ENCODE measurements at places on chromosomes 3 and 15.

GRCh38 chr15:22948056-22948455 is 32.1 kb downstream of the CYFIP1 start:
- DNase-seq, result no peak

- DNase-seq, result no peak
These were observed 87.2 kb upstream of the XCR1 start for GRCh38 chr3:46114323-46114988.

- DNase-seq, result peak; percentile 12
These were observed 801.7 kb upstream of the DPPA4 start for GRCh38 chr3:110139048-110139447.

DNA sequence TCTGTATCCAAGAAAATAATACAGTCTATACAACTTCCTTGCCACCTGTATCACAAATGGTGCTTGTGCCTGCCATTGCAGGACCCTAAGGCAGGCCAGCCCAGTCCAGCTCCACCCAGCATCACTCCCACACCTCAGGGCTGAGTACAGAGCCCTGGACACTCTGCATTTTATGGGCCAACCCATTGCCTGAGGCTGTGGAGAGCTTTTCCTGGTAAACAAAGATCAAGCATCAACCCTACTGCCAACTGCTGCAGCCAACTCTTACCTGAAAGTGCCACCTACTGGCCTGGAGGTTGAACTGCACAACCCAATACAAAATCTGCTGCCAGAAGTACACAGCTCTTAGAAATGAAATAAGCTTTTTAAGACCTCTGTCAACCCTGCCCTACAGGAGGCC is 1082.2 kb downstream of the NAALADL2 start:
- DNase-seq, result no peak

DNA sequence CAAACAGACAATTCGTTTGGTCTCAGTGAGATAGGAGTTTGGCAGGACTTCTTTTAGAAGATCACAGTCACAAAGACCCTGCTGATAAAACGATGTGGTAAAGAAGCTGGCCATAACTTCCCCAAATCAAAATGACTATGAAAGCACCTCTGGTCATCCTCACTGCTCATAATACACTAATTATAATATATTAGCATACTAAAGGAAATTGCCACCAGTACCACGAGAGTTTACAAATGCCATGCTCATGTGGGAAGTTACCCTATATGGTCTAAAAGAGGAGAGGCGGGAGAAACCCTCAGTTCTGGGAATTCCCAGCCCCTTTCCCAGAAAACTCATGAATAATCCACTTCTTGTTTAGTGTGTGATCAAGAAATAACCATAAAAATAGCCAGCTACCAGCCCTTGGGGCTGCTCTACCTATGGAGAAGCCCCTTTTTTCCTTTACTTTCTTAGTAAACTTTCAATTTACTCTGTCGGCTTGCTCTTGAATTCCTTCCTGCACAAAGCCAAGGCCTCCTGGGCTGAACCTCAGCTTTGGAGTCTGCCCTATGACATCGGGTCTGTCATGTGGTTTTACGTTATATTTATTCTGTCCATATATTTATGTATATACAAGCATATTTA is 115.8 kb upstream of the IGSF10 start:
- DNase-seq, result no peak

DNA sequence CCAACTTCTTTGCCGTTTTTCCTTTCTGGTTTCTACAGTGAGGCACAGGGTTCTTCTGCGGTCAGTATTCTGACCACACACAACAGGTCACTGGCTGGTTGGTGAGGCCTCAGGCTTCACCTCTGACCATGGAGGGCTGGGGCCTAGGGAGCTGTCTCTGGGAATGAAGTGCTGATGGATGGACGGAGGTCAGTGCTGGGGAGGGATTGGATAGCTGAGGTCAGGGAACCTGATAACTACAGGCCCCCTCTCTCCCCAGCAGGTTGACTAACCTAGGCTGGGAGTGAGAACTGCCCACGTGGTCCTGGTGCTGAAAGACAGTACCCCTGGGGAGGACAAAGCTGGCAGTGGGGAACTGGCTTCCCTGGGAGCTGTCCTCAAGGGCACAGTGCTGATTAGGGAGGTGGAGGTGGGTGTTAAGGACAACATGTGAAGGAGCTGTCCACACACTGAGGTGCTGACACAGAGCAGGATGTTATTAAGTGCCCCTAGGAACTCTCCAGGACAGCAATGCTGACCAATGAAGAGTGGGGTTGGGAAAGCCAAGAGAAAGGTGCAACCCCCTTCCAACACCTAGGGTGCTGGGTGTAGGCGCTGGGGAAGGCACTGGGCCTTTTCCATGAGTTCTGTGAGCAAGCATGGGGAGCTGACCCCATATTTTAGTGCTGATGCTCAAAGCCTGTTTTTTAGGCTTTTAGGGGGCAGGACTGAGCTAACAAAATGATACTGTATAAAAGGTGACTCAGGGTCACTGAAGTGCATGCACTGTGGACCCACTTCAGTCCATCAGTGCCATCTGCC is 45.2 kb downstream of the ATP2B2 start:
- peak; percentile 94 for DNase-seq

DNA sequence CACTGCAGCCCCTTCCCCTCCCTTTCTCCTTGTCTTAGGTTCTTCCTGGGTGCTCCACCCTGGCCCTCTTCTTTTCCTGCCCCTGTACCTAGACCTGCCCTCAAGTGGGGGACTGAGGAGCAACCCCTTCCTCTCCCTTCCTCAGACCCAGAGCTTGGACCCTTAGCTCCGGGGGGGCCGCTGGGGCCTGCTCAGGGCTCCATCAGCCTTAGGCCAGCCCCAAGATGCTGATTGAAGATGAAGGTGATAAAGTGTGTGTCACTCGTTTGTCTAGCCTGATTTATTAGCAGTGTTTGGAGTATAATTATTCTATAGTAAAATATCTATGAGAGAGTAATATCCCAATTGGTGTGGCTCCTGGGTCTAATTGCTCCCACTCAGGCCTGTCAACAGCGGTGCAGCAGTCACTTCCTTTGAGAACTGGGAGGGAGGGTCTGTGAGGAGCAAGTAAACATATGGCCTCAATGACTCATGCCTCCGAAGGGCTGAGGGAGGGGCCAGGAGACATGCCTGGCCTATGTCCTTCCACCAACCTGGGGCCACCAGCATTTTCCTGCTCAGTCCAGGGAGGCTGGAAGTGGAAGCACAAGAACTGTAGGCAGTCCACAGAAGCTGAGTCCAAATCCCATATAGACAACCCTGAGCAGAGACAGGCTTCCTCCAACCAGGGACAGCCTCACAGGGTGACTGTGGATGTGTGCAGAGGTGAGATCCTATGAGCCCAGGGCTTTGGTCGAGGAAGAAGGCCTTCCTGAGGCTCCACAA is 123.2 kb downstream of the DNAJB8 start:
- DNase-seq, result peak; percentile 71

DNA sequence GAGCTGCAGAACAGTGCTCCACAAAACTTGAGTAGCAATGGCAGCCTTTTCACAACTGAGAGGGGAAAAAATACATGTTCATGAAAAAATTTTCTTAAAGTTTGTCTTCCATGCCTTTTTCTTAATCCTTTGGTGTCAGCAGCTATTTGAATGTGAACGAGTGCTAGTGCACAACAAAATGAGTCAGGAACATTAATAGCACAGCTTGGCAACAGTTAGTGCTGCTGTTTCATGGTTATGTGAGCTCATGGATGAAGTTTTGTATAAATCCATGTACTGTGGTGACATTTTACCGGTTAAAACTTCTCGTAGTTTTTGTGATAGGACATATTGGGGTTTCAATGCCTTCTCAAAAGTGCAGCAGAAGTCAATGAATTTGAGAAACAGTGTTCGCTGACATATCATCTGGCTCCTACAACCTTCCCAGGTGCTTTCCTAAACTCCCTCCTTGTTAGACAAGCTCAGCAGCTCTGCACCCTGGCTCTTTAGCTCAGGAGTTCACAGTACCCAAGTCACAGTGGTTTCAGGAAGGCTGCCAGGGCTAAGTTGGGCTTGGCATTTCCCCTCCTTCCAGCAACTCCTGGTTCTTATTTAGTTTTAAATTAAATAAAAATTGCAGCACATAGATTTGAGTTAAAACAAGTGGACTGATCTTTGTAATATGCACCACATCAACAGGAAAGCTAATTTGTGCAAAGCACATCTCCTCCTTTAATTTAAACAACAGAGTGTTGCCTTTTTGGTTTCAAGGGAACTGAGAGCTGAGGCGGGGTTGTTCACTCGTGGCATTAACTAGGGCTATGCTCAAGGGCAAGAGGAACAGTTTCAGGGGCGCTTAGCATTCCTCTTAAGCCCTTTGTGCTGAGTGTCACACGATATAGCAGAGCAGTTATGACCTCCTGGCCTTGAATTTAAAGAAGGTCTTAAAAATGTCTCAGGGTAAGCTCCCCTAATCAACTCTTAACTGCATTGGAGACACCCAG is 362.8 kb downstream of the CHST2 start:
- DNase-seq, result no peak
